ENCODE measurements at places on chromosomes 1 and 21. TPM values are rescaled to one million over a fixed set of nuclear protein-coding genes. Genes with fewer than 3 reads are reported as not detected.

DYNLT4 gene
- total RNA-seq = not detected

TGFB2 gene
- total RNA-seq = 2.0 TPM

CFHR4 gene
- not detected for total RNA-seq

C8B gene
- total RNA-seq = not detected

CLCN6 gene
- total RNA-seq = 6.2 TPM

KRTAP12-1 gene
- not detected for total RNA-seq

PGLYRP3 gene
- not detected for total RNA-seq

FCRL2 gene
- total RNA-seq = not detected

SPRTN gene
- total RNA-seq = 9.8 TPM

GJA5 gene
- total RNA-seq = 18.3 TPM

FCAMR gene
- total RNA-seq = not detected

MYOG gene
- total RNA-seq = not detected

F13B gene
- total RNA-seq = not detected

CLCA4 gene
- not detected for total RNA-seq

TNNT2 gene
- total RNA-seq = not detected

MYCL gene
- 0.27 TPM for total RNA-seq

GRCh38 chr1:211566431-211567025, 12.4 kb downstream of the SLC30A1 start:
- no peak for DNase-seq

GRCh38 chr21:27171707-27172106, 204.8 kb upstream of the ADAMTS5 start:
- DNase-seq = peak; percentile 10

GRCh38 chr1:104132382-104132973, 382.8 kb downstream of the AMY1C start:
- DNase-seq = peak; percentile 1

DNA sequence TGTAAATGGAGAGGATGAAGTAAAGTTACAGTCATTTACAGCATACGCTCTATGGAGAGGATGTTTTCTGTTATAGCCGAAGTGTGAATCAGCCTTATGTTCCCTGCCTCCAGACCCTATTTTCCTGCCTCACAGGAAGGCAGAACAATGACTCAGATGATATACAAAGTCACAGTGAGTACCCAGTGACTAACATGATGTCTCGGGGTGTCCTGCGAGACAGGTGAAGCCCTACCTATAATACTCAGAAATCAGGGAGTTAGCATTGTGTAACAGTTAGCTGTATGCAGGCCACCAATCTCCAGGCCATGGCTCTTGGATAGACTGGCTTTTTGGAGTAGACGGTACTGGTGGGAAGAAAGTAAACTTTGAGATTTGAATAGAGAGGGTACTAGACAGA, 55.6 kb upstream of the FBXO28 start:
- DNase-seq = peak; percentile 55

GRCh38 chr1:93262645-93263044, 82.1 kb downstream of the CCDC18 start:
- DNase-seq = no peak

- peak; percentile 66 for DNase-seq
Observed at GRCh38 chr1:208029381-208030287, 118.7 kb upstream of the CD34 start.

DNA sequence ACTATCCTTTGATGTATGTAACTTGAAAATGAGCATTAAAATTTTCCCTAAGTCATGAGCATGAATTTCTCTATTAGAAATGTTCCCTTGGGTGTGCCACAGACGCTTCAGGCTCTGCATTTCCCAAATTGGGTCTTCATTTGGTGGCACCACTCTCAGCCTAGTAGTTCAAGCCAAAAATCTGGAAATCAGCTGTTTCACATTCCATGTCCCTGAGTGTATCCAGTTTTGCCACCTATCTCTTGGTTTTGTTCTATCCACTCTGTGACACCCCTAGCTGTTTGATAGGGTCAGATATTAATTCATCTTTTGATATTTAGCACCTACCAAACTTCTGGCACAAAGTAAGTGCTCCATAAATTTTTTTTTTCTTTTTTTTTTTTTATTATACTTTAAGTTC, 89.5 kb upstream of the DPH5 start:
- DNase-seq = no peak

DNA sequence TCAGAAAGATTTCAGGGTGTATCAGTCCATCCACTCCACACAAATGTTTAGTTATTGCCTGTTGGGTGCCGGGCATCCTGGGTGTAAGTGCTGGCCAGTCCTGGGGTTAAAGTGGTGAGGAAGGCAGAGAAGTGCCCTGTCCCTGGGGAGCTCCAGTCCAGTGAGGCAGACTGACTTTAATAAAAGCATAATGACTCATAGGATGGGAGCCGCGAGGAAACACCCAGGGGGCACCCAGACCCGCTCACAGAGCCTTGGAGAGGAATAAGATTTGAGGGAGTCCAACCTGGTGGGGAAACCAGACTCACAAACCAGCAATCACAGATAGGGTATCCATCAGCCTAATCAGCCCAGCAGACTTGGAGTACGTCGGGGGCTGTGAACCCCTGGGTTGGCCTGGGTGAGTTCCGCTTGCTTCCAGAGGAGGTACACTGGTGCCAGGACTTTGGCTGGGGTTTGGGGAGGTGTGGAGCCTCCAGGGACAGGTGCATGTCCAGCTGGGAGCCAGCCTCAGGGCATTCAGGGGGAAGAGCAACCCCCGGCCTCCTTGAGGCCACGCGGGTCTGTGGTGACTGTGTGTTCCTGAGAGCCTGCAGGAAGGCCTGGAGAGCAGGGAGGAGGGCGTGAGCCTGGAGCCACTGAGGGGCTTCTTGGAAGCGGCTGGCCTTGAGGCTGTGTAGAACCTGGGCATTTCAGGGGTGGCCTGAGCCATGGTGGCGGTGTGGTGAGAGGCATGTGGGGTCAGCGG, 3.7 kb downstream of the PEAR1 start:
- peak; percentile 64 for DNase-seq

DNA sequence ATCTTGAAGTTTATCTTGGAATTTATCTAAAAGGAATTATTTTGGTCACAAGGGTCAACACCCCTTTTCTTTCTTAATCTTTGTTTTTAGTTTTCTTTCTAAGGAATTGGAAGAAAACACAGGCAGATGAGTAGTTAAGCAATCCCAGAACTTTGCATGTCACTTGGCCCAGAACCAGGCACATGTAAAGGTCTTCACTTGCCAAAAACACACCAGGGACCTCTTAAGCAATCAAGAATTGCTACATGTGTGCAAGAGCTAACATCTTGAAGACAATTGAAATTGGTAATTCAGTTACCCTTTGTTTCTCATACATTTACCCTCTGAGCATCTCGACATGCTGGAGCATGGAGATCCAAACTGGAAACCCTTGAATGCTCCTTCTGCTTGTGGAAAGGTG, 114.2 kb downstream of the ZC3H11B start:
- DNase-seq = no peak

DNA sequence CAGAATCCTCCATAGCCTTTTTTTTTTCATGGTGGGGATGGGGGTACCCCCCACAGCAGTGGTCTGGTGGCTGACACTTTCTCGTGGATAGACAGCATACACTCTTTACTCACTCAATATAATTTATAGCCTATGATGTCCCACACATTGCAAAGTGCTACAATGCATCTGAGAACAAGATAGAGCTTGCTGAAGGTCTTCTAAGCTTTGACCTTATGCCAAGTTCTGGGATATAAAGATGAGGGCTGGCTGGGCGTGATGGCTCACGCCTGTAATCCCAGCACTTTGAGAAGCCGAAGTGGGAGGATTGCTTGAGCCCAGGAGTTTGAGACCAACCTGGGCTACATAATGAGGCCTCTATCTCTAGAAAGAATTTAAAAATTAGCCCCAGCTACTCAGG, 78.0 kb downstream of the MPZL1 start:
- DNase-seq = no peak

GRCh38 chr1:244296003-244296402, 155.7 kb downstream of the ADSS2 start:
- no peak for DNase-seq

DNA sequence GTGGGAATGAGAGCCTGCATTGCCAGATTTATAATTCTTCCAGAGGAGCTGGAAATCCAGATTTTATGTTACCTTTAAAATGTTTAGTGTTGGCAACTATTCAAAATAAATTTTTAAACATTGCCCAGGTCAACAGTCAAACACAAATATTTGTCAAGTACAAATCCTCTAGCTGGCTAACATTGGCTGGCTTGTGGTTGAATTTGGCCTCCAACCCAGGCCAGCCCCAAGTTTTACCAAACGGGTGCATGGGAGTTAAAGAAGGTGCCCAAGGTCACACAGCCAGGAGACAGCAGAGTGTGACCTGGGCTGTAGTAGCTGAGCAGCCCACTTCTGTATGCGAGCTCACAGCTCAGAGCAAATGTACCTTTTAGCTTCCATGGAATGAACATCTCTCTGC, 240.6 kb downstream of the DSCAM start:
- DNase-seq = no peak

- no peak for DNase-seq
Observed at GRCh38 chr1:177333936-177334595, 163.3 kb downstream of the BRINP2 start.

DNA sequence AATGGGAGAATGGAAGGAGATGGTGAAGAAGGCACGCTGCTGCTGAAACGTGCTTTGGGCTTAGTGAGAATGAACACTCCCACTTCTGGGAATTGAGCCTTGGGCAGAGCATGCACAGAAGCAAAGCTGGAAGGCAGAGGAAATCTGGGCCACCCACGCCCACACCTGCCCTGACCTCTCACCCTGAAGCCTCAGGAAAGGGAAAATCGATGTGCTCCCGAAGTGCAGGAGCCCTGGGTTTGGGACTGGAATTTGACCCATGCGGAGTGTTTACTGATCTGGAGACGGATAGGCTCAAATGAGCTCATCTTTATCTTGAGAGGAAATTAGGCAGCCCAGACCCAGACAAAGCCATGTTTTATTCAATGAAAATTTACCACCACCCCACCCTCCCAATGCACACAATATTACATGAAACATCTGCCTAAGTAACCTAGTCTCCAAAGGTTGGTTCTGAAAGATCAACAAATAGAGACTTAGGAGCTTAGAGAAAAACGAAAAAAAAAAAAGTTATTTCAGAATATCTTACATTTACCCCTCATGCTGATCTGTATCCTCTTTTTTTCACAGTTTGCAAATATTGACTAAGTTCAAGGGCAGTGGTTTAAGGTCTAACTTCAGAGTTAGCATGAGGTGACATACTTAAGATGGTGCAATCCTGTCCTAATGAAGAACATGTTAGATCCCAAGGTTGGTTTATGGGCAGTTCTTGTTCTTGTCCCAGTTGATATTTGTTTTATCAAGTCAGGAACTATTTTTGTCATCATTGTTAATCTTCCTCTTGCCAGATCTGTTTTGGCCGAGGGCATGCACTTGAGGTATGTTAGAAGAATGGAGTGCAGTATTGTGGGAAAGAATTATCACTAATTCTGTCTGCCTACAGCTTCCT, 63.0 kb downstream of the PROX1 start:
- DNase-seq = no peak

DNA sequence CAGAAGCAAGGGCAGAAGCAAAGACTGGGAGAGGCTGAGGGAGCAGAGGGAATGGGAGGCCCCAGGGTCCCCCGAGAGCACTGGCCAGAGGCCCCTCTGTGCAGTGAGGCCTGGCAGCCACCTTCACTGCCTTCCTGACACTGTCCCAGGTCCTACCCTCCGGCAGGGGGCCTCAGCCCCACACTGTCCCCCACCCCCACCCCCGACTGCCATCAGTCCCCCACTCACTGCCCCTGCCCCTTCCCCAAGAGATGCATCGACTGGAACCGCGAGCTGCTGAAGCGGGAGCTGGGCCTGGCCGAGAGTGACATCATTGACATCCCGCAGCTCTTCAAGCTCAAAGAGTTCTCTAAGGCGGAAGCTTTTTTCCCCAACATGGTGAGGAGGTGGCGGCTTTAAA, 13.0 kb upstream of the PADI6 start:
- no peak for DNase-seq

- DNase-seq = no peak
Observed at GRCh38 chr1:169360415-169360814, 7.2 kb downstream of the NME7 start.

GRCh38 chr21:27306206-27306605, 339.3 kb upstream of the ADAMTS5 start:
- no peak for DNase-seq

GRCh38 chr1:110956586-110956985, 7.1 kb downstream of the LRIF1 start:
- no peak for DNase-seq

GRCh38 chr1:86527306-86527705, 19.6 kb upstream of the CLCA4 start:
- no peak for DNase-seq

DNA sequence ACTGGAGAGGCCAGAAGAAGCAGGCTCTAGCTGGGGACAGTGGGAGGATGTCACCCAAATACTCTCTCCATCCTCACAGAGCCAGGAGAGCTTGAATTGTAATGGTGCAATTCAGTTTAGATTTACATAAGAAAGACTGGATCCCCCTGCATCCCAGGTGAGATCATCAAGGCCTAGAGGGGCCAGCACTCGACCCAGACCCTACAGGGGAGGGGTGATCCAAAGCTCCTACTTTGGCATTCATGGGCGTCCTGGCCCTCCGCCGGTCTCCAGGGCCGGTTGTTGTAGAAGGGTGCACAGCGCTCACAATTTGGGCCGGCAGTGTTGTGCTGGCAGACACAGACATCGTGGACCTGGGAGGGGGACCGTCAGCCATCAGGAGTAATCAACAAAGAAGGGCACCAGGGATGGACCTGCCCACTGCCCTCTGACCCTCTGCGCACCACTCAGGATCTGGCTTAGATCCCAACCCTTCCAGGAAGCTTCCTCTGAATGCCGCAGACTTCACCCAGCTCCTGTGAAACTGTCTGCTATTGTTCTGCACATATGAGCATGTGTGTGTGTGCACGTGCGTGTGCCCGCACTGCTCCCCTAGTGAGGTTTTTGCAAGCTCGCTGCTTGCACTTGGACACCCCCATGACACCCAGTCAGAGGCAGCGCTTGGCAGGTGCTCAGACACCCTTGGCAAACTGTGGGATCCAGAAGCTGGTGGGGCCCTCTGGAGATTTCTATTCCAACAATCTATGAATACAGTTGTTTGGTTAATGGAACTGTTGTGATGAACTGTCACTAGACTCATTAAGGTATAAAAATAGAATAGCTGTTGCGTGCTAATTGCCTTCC, 21.6 kb downstream of the LAMB3 start:
- DNase-seq = no peak

DNA sequence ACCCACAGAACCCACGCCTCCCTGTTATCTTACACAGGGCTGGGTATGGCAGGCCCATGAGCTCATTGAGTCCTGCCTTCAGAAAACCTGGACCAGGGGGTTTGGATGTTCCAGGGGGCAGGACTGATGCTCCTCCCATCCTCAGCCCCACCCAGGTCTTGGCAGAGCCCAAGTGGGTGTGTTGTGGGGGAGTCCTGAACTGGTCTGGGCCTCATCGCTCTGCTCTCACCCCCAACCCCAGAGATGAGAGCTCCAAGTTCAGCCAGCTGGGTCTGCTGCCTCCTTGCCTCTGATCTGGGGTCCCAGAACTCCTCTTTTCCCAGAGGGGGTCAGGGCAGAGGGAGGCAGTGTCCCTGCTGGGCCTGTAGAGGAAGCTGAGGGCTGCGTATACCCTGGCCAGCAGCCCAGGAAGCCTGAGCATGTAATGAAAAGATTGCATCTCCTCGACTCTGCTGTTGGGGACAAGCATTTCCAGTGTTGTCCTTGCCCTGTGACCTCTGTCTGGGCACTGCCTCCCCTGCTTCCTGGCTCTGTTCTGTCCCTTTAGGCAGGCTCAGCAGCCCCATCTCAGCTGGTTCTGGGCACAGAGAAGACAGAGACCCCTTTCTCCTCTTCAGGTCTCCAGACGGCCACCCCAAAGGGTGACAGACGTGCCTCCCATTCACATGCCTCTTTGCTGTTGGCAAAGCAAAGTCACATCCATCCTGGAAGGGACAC, 54.7 kb upstream of the EPS8L3 start:
- no peak for DNase-seq

All from HFFc6 (cell line).